ENCODE measurements at places on chromosomes 3 and 15.

- no peak for DNase-seq
Measured at GRCh38 chr15:78050826-78051225, 26.7 kb downstream of the TBC1D2B start.

GRCh38 chr15:83106994-83107840 lies at the start of gene TM6SF1:
TM6SF1 (plus strand) TSS chr15:83107645; CDS start chr15:83107681, 36 bp downstream.
- no peak for DNase-seq

DNA sequence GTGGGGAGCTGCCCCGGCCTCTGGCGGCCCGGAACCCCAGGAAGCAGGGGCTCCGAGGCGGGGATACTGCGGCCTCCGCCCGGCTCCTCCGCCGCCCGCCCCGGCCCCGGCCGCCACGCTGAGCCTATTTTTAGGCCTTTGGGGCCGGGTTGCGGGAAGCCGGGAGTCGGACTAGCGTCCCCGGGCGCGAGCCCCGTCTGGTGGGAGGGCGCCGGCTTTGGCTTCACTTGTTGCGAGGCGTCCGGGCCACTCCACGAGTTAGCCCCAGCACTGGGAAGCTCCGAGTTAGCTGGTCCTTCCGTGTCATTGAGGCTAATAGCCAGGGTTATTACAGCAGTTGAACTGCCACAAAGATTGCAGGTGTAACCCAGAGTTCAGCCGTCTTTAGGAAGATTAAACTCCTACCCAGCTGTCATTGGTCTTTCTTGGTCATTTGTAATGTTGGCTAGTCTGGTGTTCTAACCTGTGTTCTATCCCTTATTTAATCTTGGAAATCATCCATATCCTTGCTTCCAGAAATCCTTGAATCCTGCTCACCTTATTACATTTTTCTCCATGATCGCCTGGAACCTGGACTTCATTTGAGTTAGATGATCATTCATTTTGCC lies 791 bp downstream of the GYG1 start:
- peak; percentile 12 for DNase-seq

DNA sequence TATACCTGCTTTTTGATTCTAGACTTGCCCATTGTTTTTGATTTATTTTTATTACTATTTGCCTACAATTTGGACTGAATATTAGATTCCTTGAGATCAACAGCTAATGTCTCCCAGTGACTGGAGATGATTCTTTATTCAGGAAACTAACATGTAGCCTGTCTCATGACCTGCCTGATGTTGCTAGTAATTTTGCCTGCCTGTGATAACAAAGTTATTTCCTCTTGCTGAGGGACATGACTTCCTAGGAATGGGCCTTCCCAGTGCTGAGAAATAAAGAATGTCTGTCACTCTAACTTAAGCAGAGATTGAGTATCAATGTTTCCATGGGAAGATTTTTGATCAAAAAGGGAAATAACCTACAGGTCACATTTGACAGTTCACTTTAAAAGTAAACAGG lies 13.4 kb upstream of the NPHP3 start:
- DNase-seq = no peak

- no peak for DNase-seq
Measured at GRCh38 chr3:68963891-68964290, 31.5 kb upstream of the TAFA4 start.

Measured in stimulated activated CD8-positive, alpha-beta memory T cell treated with anti-CD3 and anti-CD28 coated beads, Interleukin-7, amount 100 ng/mL, for 48 hours (primary cell).